Spleen (tissue), 13 donors: ENCODE measurements at places on chromosomes 3 and 15. TPM values are rescaled to one million over a fixed set of nuclear protein-coding genes. Genes with fewer than 3 reads are reported as not detected.
A peak's percentile ranks its signal among the peaks of the same experiment; 100 is the strongest.

DNA sequence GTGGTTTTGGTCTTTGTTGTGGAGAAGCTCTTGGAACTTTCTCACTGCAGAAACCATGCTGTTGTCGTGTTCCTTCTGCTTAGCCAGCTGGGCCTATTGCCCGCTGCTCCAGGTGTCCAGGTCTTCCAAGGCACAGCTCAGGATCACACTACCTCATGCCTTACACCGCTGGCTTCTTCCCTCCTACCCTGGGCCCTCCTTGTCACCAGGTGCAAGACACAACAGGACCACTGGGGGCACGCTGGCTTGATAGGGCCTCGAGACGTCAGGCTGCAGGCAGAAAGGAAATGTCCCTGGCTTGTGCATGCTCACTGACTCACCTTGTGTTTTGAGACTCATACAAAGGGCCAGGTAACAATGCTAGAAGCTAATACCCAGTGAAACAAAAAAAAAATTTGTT, 32.3 kb downstream of the PAQR9 start:
- no peaks in the 10 kb centered on the region for H3K27me3 ChIP-seq

GOLGA6A gene
- polyA plus RNA-seq: not detected

GXYLT2 gene
- 0.26 TPM for polyA plus RNA-seq

GRCh38 chr3:179717219-179717618, 64.4 kb downstream of the USP13 start:
- H3K27ac ChIP-seq: no peak overlapping the region
- no peak for DNase-seq
- no peaks in the 10 kb centered on the region for H3K27me3 ChIP-seq
- peaks cover 4% of the 10 kb centered on the region for H3K36me3 ChIP-seq

- H3K36me3 ChIP-seq: no peaks in the 10 kb centered on the region
- no peaks in the 10 kb centered on the region for H3K27me3 ChIP-seq
- no peak for DNase-seq
- H3K4me1 ChIP-seq: no peaks in the 10 kb centered on the region
- H3K4me3 ChIP-seq: no peak overlapping the region
- no peak overlapping the region for H3K27ac ChIP-seq
These were observed 75.7 kb downstream of the ITPR1 start for GRCh38 chr3:4568841-4569240.

- no peaks in the 10 kb centered on the region for H3K4me1 ChIP-seq
- no peaks in the 10 kb centered on the region for H3K36me3 ChIP-seq
- H3K4me3 ChIP-seq: no peak overlapping the region
These were observed 65.6 kb upstream of the CTXND1 start for GRCh38 chr15:80317389-80318182.

SAMD7 gene
- 0.04 TPM for polyA plus RNA-seq

- H3K4me1 ChIP-seq: peaks cover 37% of the 10 kb centered on the region
- no peaks in the 10 kb centered on the region for H3K27me3 ChIP-seq
- DNase-seq: no peak
- H3K27ac ChIP-seq: no peak overlapping the region
These were observed 70.9 kb upstream of the PLXNA1 start for GRCh38 chr3:126912027-126912422.

DNA sequence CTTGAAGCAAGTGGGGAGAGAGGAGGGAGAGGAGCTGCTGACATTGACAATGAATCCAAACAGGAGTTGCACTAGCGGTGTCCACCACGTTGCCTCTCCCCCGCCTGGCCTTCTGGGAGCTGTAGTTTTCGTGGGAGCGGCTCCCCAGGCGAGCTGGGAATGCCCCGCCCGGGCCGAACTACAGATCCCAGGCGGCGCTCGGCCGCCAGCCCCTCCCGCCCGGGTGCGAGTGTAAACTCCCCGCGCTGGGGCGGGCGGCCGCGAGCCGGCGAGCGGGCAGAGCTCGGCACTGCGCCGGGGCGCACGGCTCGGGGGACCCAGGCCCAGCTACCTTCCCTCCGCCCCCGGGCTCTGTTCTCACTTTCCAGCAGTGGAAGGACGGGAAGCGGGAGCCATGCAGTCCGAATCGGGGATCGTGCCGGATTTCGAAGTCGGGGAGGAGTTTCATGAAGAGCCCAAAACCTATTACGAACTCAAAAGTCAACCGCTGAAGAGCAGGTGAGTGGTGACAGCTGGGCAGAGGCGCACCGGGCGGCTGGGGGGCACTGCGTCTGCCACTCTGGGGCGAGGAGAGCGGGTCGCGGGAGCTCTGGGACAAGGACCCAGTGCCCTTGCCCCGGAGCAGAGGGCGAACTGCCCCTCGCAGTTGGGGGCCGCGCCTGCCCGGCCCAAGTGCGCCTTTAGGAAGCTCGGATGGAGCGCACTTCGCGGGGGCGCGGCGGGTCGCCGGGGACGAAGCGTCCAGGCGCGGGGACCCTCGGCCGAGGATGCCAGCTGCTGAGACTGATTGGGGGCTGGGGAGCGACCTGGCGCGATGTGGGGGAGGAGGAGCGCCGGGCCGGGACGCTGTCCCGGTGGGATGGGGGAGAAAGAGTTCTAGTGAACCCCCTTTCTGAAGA, at the start of gene MITF:
TSS of gene MITF (plus strand) at position 261 of the 899 bp plus-strand sequence. CDS start at position 395, 134 bp downstream.
- peak within 1 kb of the TSS; percentile 71 for H3K4me3 ChIP-seq
- peaks cover 19% of the 10 kb centered on the region for H3K4me1 ChIP-seq
- H3K36me3 ChIP-seq: no peaks in the 10 kb centered on the region
- DNase-seq: peak; percentile 91
- H3K27ac ChIP-seq: peak within 1 kb of the TSS; percentile 50

GRCh38 chr3:118199044-118199443, 835.6 kb downstream of the IGSF11 start:
- no peaks in the 10 kb centered on the region for H3K27me3 ChIP-seq
- H3K36me3 ChIP-seq: no peaks in the 10 kb centered on the region
- no peak for DNase-seq
- H3K4me3 ChIP-seq: no peak overlapping the region

GRCh38 chr3:4687167-4687566, 194.0 kb downstream of the ITPR1 start:
- no peaks in the 10 kb centered on the region for H3K27me3 ChIP-seq
- H3K4me1 ChIP-seq: no peaks in the 10 kb centered on the region

DNA sequence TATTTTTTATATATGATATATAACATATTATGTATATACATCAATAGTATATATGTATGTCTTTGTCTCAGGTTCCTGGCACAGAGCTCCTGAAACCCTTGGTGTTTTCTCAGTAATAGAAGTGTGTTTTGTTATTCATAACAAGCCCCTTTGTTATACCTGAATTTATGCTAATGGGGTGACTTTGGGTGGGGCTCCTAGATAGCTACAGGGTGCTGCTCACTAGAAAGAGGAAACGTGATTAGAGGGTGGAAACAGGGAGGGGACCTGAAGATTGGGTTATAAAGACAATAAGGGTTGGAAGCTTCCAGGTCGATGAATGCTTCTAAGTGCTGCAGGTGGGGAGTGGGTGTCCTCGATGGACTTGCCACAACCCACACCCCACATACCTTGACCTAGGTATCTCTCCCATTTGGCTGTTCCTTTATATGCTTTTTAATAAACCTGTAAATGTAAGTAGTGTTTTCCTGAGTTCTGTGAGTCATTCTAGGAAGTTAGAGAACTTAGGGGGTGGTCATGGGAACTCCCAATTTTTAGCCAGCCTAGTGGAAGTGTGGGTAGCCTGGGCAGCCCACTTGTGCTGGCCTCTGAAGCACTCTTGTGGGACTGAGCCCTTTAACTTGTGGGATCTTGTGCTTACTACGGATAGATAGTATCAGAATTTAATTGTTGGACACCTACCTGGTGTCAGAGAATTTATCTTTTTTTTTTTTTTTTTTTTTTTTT, 36.9 kb upstream of the C15orf39 start:
- no peaks in the 10 kb centered on the region for H3K36me3 ChIP-seq
- H3K4me3 ChIP-seq: no peak overlapping the region
- peaks cover 21% of the 10 kb centered on the region for H3K4me1 ChIP-seq
- no peak overlapping the region for H3K27ac ChIP-seq

GOLGA8S gene
- polyA plus RNA-seq: not detected

GRCh38 chr3:95468331-95468730, 1346.1 kb upstream of the EPHA6 start:
- DNase-seq: no peak
- H3K4me3 ChIP-seq: no peak overlapping the region
- H3K4me1 ChIP-seq: no peaks in the 10 kb centered on the region
- no peak overlapping the region for H3K27ac ChIP-seq
- no peaks in the 10 kb centered on the region for H3K27me3 ChIP-seq
- no peaks in the 10 kb centered on the region for H3K36me3 ChIP-seq

GRCh38 chr15:101522091-101522490, 32.6 kb upstream of the PCSK6 start:
- DNase-seq: no peak
- no peaks in the 10 kb centered on the region for H3K36me3 ChIP-seq
- H3K27me3 ChIP-seq: no peaks in the 10 kb centered on the region
- H3K4me3 ChIP-seq: no peak overlapping the region
- no peak overlapping the region for H3K27ac ChIP-seq

GRCh38 chr3:147418808-147419701, 9.9 kb downstream of the ZIC1 start:
- no peaks in the 10 kb centered on the region for H3K36me3 ChIP-seq
- H3K4me3 ChIP-seq: no peak overlapping the region
- no peak overlapping the region for H3K27ac ChIP-seq
- H3K27me3 ChIP-seq: peaks cover 68% of the 10 kb centered on the region
- no peaks in the 10 kb centered on the region for H3K4me1 ChIP-seq

LINGO1 gene
- polyA plus RNA-seq: 1.2 TPM

ZNF710 gene
- 19.5 TPM for polyA plus RNA-seq

DNA sequence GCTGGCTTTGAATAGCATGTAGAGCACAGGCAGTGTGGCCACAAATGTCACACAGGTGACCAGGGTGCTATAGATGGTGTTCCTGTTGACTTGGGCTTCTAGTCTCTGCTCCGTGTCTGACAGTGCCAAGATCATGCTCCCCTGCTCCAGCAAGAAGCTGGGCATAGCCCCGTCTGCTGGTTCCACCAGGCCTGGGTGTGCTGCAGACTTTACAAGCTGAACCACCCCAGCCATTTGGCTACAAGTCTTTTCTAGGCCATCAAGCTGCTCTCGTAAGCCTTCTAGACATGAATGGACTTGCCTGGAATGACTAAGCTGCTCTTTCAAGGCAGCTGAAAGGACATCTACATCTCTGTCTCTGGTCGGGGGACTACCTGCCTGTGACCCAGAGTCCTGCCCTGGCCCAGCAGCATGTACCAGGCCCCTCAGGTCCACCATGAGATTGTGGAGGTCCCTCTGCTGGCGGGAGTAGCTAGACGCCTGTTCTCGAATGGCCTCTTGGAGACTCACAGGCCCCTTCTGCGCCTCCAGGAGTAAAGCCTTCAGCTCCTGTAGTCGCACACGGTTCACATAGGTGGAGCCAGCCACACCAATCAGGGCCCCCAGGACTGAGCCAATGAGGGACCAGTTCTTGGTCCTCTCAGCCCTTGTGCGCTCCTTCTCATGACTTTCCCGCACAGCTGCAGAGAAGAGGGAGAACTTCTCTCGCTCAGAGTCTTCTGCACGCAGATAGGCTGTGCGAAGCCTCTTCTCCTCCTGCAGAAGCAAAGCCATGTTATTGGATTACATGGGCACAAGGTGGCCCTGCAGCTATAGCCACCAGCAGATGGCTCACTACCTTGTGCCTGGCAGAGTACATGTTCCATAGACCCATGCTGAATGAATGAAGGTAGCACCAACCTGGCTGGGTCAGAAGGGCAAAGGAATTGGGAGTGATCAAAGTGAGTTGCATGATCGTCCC, 2.8 kb upstream of the PLXNB1 start:
- no peak overlapping the region for H3K27ac ChIP-seq
- peaks cover 9% of the 10 kb centered on the region for H3K27me3 ChIP-seq
- H3K4me1 ChIP-seq: peaks cover 77% of the 10 kb centered on the region
- no peak overlapping the region for H3K4me3 ChIP-seq

PIF1 gene
- 5.9 TPM for polyA plus RNA-seq

DNA sequence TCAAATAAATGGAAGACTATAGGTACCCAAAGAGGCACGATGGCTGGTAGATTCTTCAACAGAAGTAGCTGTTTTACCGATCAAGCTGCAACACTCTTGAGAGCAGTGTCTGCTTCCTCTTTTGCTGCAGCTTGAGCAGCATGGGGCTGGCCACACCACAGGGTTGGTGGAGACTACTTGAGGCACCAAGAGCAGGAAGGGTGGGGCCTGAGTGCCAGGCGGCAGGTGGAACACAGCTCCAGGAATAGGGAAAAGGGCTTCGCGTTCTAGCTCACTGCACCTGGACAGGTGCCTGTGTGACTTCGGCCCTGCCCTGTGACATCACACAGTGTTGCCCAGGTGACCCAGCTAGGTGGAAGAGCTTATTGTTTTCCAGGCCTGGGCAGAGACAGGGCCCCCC, at the start of gene CCDC33:
TSS of gene CCDC33 (plus strand) at position 365 of the 400 bp plus-strand sequence. CDS start 394 bp downstream, outside the sequence.
- H3K27ac ChIP-seq: no peak within 1 kb of the TSS
- peaks cover 8% of the 10 kb centered on the region for H3K27me3 ChIP-seq
- DNase-seq: no peak
- H3K4me3 ChIP-seq: no peak within 1 kb of the TSS

DNA sequence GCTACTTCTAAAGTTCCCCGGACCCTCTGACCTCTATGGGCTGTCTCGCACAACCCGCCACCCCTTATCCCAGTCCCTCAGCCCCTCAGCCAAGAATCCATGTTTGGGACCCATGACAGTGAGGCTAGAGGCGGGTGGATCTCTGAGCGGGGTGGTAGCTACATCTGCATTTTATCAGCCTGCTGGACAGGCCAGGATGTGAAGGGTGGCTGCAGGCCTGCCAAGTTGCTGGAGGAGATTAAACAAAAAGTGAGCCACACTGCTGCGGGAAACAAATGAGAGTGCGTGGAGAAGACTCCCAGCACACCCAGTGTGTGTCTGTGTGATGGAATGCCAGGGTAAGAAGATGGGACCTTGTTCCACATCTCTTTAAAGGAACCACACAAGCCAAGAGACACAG, 51.1 kb upstream of the SPATA12 start:
- H3K4me1 ChIP-seq: no peaks in the 10 kb centered on the region
- H3K27me3 ChIP-seq: no peaks in the 10 kb centered on the region
- H3K36me3 ChIP-seq: no peaks in the 10 kb centered on the region
- no peak overlapping the region for H3K27ac ChIP-seq

DNA sequence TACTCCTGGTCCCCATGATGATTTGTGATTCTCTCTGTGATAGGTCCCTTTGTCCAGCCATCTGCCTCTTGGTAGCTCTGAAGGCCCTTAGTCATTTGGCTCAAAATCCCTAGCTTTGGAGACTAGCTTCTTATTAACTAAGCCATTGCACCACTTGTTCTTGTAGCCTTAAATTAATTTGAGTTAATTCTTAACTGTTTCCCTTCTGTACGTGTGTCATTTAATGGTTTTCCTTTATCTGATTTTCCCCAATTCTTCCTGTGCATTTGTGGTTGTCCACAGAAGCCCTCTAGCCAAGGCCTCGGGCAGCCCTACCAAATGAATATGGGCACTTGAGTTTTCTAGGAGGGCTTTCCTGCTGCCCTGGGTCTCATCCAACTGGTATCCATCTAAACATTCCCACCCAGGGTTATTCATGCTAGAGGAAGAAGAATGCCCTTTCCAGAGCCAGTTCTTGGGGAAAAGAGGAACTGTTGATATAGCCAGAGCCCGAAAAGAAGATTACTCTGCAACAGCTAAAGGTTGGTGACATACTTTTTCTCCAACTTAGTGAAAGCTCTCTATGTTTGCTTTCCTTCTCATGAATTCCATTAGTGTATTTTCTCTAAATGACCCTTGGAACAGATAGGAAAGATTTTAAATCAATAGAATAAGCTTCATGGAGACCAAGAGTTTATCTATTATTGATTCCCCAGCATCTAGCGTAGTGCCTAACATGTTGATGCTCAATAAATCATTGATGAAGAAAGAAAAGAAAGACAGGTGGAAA, 44.2 kb upstream of the ZBTB38 start:
- no peaks in the 10 kb centered on the region for H3K27me3 ChIP-seq
- no peaks in the 10 kb centered on the region for H3K36me3 ChIP-seq
- no peaks in the 10 kb centered on the region for H3K4me1 ChIP-seq
- DNase-seq: no peak
- no peak overlapping the region for H3K4me3 ChIP-seq

ROPN1 gene
- not detected for polyA plus RNA-seq

GRCh38 chr3:15623535-15624440, 22.2 kb downstream of the BTD start:
- no peaks in the 10 kb centered on the region for H3K27me3 ChIP-seq
- H3K27ac ChIP-seq: no peak overlapping the region
- H3K4me3 ChIP-seq: no peak overlapping the region
- DNase-seq: no peak
